ENCODE measurements at places on chromosomes 12 and 14.

DNA sequence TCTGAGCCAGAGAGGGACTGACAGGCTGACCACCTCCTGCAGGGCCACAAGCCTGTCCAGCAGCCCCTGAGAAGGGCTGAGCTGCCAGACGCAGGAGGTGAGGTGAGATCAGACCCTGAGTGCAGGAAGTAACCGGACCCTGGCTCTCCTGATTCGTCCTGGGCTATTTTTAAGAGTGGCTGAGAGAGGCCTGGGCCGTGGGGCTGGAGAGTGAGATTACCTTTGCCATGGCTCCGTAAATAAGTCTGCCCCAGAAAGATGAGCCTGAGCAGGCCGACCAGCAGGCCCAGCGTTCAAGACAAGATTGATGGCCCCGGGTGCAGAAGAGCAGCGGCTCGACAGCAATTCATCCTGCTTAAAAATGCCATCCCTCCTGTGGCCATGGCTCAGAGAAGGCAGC lies 54.2 kb downstream of the SPTB start:
- DNase-seq, result no peak

GRCh38 chr14:69270795-69271708 lies 11.1 kb downstream of the GALNT16 start:
- no peak for DNase-seq

- DNase-seq, result no peak
Observed at GRCh38 chr14:56528927-56529326, 50.7 kb upstream of the TMEM260 start.

- DNase-seq, result no peak
Observed at GRCh38 chr14:104384776-104385071, 194.8 kb upstream of the C14orf180 start.

- no peak for DNase-seq
Observed at GRCh38 chr12:5909560-5909959, 35.5 kb downstream of the ANO2 start.

GRCh38 chr14:105600939-105601359 lies 74.6 kb downstream of the TMEM121 start:
- no peak for DNase-seq

GRCh38 chr12:104226672-104227071 lies 11.1 kb downstream of the TXNRD1 start:
- DNase-seq, result no peak

DNA sequence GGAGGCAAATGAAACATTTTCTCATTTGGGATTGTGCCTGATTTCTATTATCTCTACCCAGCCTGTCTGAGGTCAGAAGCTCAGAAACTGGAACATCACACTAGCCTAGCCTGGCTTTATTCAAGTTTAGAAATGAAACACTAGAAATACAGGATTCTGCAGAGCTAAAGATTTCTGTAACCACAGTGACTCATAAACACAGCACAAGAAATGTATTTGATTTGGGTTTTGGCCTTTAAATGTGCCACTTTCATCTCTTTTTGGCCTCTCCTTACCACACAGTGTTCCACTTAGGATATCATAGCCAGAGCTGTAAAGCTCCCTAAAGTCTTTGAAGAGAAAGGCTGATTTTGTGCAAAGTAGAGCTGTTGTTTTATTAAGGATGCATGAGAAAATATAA lies 307.5 kb downstream of the EMP1 start:
- no peak for DNase-seq
